T-helper 22 cell (primary cell): ENCODE measurements at places on chromosomes 1 and 21.

- DNase-seq, result no peak
These were observed 71.8 kb upstream of the ARHGAP29 start for GRCh38 chr1:94309216-94309615.

DNA sequence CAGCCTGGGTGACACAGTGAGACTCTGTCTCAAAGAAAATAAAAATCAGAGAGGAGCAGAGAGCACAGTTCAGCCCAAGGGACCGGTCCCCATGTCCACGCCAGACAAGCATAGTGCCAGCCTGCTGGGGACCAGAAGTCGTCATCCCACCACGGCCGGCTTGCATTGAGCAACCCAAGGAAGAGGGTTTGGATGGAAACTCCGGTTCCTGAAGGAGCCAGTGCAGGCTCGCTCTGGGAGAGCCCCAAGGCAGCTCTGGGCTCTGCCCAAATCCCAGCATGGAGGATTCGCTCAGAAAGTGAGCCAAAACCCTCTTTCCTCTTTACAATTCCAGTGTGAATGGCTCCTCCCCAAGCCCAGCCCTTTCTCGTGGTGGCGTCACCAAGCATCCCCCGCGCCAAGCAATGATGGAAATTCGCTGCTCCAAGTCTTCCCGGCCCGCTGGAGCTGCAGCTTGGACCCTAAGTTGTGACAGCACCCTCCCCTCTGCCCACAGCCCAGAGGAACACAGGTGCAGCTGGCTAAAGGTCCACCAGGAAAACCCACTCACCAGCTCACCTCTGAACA lies 64.1 kb upstream of the SLC25A33 start:
- no peak for DNase-seq

GRCh38 chr1:203655671-203656070 lies 29.0 kb downstream of the ATP2B4 start:
- no peak for DNase-seq

DNA sequence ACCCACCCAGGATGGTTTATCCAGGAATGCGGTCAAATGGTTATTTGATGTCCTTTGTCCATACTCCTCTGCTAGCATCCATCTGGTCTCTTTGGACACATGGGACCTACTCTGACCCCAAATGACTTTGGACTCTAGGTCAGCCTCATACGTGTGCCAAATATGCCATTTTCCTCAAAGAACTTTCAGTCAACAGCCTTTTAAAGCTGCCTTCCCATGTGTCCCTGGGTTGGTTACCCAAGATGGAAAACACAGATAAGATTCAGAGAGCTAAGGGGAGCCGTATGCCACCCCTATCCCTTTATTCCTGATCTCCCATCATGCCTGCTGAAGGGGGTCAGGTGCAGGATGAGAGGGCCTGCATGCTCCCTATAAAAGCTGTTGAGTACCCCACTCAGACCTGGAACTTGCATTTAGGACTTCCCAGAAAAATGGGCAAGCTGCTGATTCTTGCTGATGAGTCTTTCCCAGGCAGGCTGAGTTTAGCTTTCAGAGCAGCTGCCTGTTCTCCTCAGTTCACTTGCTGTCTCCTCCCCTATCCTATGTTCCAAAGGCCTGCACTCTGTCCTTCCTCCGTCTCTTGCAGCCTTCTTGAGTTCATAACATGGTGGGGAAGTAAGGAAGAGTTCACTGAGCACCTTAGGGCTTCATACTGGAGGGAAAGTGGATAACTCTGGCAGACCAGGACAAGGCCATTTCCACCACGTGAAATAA lies 19.8 kb downstream of the CHI3L2 start:
- DNase-seq, result no peak

DNA sequence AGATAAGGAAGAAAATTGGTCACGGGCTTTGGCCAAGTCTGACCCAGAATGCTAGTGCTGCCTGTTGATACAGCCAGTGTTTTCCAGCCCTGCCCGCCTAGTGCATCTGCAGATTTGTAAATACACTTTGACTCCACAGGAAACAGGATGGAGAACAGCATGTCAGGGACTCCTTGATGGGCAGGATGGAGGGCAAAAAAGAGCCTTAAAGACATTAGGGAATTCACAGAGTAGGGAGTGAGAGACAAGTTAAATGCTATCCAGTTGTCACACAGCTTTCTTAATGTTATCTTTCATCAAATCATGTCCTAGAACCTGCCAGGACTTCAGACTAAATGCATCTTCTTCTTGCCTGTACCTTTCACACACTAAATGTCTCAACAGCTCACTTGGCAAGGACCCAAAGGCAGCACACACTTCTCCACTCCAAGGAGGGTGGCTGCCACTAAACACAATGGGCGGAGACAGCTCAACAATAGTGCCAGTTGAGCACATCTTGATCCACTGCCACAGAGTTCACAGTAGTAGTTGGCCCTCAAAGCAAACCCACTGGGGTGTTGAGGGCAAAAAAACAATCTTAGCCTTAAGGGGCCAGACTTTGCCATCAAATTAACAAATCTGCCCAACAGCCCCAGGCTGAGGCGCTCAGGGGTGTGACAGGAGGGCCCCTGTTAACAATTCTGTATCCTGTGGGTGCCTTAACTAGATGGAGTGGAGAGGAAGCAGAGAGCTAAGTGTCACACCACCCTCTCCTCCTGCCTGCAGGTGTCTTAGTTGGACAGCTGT lies 2.7 kb downstream of the HIVEP3 start:
- DNase-seq, result no peak

DNA sequence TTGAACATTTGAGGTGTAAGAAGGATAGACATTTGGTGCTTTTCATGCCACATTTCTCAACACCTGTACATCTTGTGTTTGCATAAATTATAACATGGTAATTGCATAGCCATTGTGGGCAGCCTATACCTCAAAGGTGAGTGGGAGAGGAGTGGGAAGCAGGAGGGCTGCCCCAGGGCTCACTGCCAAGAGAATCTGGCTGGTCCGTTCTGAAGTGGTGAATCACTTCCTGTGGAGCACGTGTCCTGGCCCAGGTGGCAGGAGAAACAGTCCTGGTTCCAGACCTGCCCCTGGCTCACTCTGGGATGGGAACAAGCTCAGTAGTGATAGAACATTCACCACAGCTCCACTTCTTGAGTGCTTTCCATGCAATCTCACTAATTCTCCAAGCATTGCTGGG lies 11.6 kb upstream of the OLFML2B start:
- no peak for DNase-seq

DNA sequence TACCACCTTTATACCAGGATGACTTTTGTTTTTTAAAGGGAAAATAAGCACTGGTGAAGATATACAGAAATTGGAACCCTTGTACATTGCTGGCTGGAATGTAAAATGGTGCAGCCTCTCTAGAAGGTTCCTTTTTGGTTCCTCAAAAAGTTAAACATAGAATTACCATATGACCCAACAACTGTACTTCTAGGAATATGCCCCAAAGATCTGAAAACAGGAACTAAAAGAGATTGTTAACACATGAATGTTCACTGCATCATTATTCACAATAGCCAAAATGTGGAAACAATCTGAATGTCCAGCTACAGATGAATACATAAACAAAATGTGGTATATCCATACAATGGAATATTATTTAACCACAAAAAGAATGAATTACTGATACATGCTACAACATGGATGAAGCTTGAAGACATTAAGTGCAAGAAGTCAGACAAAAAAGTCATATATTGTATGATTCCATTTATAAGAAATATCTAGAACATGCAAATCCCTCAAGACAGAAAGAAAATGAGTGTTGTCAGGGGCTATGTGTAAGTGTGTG lies 84.9 kb upstream of the DMRTA2 start:
- no peak for DNase-seq

DNA sequence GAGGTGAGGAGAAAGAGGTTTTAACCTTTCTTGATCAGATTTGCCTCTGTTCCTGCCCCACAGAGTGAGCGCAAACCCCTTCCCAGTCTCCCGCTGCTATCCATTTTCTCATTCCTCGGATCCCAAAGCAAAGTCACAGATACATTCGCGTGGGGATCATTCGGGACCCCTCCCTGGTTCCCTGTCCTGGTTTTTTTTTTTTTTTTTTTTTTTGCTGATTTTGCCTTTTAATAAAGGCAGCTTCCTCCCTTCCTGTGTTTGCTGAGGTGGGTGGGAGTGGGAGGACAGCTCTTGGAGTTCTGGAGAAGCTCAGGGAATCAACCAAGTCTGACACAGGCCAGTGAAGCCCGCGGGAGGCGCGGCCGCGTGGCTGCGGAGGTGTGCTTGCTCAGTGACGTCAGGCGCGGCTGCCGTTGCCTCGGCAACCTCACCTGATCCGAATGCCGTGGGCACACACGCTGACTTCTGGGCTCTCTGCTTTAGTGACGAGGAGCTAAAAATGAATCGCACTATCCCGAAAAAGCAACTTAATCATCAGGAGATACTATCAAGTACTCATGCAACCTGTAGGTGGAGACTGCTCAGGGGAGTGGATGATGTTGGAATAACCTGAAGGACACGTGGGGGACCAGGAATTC lies 106.4 kb downstream of the TBX19 start:
- DNase-seq, result peak; percentile 58

DNA sequence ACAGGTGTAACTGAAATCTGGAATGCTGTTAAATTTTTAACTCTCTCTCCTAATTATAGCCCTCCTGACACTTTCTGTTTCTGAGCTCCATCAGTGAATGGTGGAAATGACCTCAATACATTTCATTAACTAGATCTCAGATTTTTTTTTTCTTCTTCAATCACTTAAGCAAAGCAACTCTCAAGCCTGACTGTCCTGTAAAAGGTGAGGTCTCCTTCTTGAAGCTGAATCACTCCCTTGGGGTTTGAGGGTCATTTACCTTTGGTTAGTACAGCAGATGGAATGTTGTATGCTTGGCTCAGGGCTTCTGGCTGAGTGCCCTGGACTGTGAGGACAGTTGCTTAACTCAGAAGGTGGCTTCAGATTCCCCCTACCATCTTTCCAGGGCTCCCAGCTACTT lies 518.7 kb downstream of the PTPRC start:
- no peak for DNase-seq

DNA sequence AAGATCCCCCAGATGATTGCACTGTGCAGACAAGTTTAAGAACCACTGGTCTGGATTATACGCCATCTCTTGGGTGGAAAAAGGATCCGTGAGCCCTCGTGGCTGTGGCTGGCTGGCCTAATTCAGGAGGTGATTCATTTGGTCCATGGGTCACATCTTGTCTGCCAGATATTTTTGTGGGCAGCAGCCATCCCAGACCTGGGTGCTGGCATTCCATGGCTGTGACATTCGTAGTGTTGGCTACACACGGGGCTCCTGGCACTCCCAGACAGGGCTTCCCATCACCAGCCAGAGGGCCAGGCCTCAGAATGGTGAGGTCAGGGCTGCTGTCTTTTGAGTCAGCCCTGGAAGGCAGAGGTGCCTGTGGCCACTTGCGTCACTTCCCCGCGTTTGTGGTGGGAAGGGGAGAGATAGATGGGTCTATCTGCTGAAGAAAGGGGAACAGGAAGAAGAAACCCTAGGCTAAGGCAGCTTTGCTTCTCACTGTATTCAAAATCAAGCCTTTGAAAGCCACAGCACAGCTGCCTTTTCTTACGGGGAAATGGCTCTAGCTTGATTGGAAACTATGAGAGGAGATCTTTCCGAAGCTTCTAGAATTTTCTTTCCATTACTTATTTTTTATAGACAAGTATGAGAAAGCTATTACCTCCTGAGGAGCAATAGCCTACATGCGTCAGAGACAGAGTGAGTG lies 32.4 kb downstream of the EIF2D start:
- DNase-seq, result peak; percentile 87

GRCh38 chr1:9126511-9126910 lies 2.4 kb downstream of the GPR157 start:
- no peak for DNase-seq

DNA sequence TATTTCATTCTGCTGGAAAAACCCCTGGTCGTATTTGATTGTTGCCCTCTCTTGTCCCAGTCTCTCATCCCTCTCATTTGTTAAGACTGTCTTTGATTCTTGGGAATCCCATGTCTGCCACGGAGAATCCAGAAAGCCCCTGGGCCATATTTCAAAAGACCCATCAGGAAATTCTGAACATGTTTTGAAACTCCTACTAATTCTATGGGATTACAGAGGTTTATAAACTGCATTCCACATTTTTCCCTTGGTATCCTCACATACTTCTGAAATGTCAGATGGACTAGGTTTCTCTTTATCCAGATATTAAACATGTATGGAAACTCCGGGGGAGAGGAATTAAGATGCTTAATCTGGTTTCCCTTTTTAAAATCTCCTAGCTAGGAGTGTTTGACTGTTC lies 80.0 kb downstream of the HUNK start:
- no peak for DNase-seq

DNA sequence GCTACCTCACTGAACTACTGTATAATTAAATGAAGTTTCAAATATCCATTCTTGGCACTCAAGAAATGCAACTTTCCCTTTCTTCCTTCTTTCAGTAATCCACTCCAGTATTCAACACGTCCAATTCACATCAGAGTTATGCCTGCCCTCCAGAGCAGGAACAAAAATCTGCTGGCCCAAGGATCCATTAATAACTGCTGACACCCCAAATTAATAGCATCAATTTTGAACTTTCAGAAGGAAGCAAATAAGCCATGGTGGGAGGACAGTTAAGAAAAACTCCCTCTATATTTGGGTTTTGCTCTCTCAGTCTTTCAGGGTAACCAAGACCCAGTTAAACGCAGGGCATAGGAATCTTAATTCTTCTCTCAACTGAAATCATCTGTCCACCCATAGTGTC lies 31.9 kb upstream of the TNFSF4 start:
- no peak for DNase-seq

DNA sequence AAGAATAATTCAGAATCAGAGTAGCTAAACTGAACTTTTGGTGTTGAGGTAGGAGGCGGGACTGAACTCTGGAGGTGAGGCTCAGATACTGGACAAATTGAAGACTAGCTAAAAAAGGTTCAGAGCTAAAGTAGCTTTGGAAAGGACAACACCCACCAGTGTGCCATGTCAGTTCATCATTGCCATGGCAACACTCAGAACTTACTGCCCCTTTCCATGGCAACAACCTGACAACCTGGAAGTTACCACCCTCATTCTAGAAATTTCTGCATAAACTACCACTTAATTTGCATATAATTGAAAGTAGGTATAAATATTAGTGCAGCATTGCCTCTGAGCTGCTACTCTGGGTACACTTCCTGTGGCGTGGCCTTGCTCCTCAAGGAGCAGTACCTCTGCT lies 30.3 kb upstream of the POGK start:
- DNase-seq, result no peak

DNA sequence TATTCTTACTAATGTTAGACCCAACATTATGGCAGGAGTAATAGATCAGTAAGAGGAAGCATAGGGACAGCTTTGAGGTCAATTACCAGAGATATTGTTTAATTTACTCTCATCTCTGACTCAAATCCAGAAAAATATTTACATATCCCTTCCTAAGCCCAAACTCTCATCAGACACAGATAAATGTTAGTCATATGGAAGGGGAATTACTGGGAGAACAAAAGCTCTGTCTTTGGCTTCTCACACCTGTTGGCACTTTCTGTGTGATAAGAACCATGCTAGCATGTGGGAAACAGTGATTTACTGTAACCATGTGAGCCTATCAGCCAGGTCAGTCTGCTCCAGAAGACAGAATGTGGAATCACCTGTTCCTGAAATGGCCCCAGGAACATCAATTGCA lies 72.4 kb downstream of the DUSP10 start:
- no peak for DNase-seq
